NCI-H1105 treated with DMSO at 0.1 percent for 48 hours (cell line): ENCODE measurements at places on chromosomes 6 and 20.

- DNase-seq, result peak; percentile 66
These were observed 19.4 kb upstream of the MYB start for GRCh38 chr6:135161411-135162395.

GRCh38 chr6:160765412-160765811 is 63.4 kb downstream of the PLG start:
- no peak for DNase-seq

GRCh38 chr6:5090603-5091002 is 5.5 kb downstream of the PPP1R3G start:
- DNase-seq, result no peak

- DNase-seq, result no peak
These were observed 22.7 kb downstream of the LYRM2 start for GRCh38 chr6:89615882-89616281.

- DNase-seq, result no peak
These were observed 73.9 kb downstream of the GFOD1 start for GRCh38 chr6:13413466-13413862.

DNA sequence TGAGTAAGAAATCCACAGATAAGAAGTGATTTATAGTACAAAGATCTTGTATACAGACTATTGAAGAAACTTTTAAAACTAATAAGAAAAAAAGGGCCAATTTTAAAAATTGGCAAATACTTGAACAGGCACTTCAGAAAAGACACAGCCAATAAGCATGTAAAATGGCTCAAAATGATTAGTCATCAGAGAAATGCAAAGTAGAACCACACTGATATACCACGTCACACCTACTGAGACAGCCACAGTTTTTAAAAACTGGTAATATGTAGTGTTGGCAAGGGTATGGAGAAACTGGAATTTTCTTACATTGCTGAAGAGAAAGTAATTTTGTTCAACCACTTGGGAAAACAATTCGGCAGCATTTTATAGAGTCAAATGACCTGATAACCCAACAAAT is 488.9 kb upstream of the HTR1E start:
- DNase-seq, result no peak

GRCh38 chr6:125421836-125422235 is 120.1 kb upstream of the HDDC2 start:
- DNase-seq, result no peak

GRCh38 chr6:156589281-156589680 is 187.9 kb upstream of the ARID1B start:
- no peak for DNase-seq

- DNase-seq, result no peak
These were observed 28.3 kb downstream of the KCNQ5 start for GRCh38 chr6:72650081-72650745.
